ENCODE measurements at places on chromosomes 16 and 17. TPM values are rescaled to one million over a fixed set of nuclear protein-coding genes. Genes with fewer than 3 reads are reported as not detected.

KRT26 gene
- total RNA-seq: not detected

FKBP10 gene
- total RNA-seq: 140 TPM

ARMC7 gene
- 4.1 TPM for total RNA-seq

NPW gene
- 0.98 TPM for total RNA-seq

ENDOV gene
- 20.6 TPM for total RNA-seq

EVPLL gene
- total RNA-seq: not detected

SCIMP gene
- not detected for total RNA-seq

RNF112 gene
- total RNA-seq: not detected

IL21R gene
- total RNA-seq: 0.29 TPM

TERB1 gene
- total RNA-seq: not detected

RPAIN gene
- 41.4 TPM for total RNA-seq

All from vein endothelial cell (primary cell).